ENCODE measurements at places on chromosomes 2 and 18. TPM values are rescaled to one million over a fixed set of nuclear protein-coding genes. Genes with fewer than 3 reads are reported as not detected.

Gene THOC1
- total RNA-seq: 58.2 TPM

Gene ZNF519
- total RNA-seq: 29.0 TPM

Gene ASB18
- not detected for total RNA-seq

Gene GLB1L
- 4.3 TPM for total RNA-seq

Gene MROH2A
- total RNA-seq: 2.6 TPM

Gene RAB27B
- total RNA-seq: 0.11 TPM

Gene SLC5A7
- total RNA-seq: not detected

Gene FSHR
- total RNA-seq: not detected

Gene ICOS
- not detected for total RNA-seq

Gene CXCR1
- not detected for total RNA-seq

Gene KCNIP3
- not detected for total RNA-seq

Gene GPBAR1
- 0.29 TPM for total RNA-seq

Gene BOLL
- not detected for total RNA-seq

Gene STEAP3
- total RNA-seq: not detected

Gene DNER
- not detected for total RNA-seq

Gene ARHGAP28
- not detected for total RNA-seq

Gene DSC3
- 0.22 TPM for total RNA-seq

Gene TCF23
- total RNA-seq: not detected

Gene RUFY4
- total RNA-seq: 0.11 TPM

Gene PLCL1
- total RNA-seq: not detected

Gene ZNF385B
- total RNA-seq: not detected

Gene DLX1
- total RNA-seq: 1.0 TPM

Gene TPO
- total RNA-seq: not detected
